Chondrocyte (in vitro differentiated cells): ENCODE measurements at places on chromosomes 3 and 15.
A peak's percentile ranks its signal among the peaks of the same experiment; 100 is the strongest.

DNA sequence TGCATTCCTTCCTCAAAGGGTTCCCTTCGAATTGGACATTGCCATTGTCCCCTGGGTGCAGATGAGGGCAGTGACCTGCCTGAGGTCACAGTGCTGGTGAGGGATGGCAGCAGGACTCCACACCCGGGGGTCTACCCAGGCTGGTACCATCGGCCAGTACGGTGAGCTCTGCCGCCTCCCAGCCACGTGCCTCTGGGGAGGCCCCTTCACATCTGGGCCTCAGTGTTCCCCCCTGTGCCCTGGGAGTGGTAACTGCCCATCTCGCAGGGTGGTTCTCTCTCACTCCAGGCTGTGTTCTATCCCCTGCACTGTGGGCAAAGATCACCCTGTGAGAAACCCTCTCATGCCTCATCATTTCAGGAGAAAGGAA lies 99.4 kb upstream of the IQSEC1 start:
- no peak for DNase-seq

DNA sequence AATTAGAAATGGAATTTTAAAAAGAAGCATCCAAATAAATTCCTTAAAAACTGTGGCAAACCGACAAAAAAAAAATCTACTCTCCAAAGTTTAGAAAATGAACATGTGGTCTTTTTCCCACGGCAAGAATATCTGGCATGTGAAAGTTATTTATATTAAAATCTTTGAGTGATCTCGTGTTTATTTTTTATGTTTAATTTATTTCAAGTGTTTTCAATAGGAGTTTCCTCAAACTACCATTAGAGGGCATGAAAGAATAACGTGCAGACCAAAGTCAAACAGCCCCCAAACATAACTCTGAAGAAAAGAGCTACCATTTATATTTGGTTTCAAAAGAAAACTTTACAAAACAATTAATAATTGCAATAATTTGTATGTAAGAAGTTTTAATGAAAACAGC lies 286.4 kb downstream of the ZIC4 start:
- no peak for DNase-seq

DNA sequence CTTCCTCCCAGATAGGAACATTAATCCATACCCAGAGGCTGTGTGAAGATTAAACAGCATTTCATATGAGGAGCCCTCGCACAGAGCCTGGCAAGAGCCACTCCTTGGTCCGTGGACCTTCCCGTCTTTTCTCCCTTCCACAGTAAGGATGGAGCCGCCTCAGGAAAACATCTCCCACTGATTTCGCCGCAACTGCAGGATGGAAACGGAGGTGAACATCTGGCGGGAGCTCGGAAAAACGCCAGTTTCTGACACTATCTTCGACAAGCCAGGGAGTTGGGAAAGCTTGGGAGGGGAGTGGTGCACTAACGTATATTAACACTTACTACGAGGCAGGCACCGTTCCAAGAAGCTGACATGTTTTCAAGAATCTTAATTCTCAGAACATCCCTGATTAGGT lies 157.9 kb downstream of the XXYLT1 start:
- no peak for DNase-seq

DNA sequence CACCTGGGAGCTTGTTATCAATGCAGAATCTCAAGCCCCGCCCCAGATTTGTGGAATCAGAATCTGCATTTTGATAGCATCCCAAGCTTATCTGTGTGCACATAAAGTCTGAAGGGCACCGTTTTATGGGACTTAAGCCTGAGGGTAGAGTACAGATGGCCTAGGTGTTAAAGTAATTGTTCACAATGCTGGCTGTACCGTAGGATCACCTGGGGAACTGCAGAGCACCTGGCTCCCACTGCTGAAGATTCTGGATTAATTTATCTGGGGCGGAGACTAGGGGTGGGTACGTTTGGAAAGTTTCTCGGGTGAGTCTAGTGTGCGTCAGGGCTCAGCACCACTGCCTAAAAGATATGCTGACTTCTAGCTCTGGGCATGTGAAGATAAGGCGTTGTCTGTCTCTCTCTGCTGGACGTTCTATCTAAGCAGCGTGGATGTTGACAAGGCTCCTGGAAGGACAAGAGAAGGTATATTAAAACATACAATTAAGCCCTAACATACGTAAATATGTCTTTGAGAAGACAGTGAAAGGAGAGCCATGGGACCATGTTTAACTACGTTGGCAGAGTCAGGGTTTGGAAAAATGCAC lies 63.2 kb upstream of the RASGRP1 start:
- DNase-seq: no peak

DNA sequence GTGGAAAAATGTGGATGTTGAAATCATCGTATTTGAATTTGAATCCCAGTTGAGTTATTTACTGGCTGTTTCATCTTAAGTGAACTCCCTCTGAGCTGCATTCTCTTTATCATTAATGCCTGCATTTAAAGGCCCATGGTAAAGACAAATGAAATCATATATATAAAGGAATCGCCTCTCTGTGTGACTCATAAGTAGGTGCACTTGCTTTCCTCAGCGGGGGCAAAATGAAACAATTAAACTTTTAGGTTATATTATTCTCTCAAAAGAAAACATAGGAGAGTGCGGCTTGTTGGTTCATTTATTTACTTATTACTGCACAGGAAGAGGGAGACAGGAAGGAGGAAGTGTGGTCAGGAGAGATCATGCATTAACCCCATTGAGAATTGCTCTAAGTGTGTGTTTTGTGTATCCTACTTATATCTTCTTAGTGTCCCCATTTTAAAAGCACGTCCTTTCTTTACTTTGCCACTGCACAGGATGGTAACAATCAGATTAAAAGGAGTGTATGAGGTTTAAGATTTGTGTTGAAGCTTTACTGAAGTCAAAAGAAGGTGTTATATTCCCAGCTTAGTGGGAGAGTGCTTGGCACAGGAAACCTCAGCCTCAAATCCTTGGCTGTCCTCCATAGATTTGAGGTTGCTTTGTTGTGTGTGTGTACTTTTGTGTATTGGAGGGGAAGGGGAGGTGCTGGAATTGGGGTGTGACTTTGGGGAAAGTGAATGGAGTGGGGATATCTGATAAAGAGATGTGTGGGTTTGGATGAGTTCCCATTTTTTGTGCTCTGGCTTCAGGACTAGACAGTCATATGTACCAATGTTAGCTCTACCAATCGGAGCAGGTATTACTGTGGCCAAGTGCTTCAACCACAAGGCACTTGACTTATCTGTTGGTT lies 595.8 kb upstream of the NR2F2 start:
- DNase-seq: no peak

GRCh38 chr3:61090389-61091169 lies 160.7 kb downstream of the FHIT start:
- no peak for DNase-seq

DNA sequence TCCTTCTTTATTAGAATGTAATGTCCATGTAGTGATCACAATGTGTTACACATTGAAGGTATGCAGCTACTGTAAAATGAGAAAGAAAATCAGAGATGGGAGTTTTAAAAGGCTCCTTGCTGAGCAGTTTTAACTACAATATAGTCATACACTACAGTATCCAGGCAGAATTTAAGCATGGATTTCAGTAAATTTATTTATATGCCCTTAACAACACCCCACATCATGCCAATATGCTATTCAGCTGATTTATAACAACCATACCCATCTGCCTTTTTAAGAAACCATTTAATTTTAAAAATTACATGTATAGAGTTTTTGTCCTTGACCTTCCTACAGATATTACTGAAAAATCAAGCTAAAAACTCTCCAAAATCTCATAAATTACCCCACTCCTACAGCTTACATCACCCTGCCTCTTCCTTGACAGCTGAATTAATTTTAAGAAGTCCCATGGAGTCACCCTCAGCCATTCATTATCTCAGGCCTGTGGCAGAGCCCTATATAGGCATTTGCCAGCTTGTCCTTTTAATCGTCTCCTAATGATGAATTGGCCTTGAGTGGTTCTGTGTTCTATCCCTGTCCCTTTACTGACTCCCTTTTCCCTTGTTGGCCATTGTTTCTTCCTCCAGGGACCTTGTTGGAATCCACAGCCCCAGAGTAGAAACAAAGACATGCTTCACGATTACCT lies 797.6 kb upstream of the ARRDC4 start:
- no peak for DNase-seq

- no peak for DNase-seq
These were observed 61.7 kb downstream of the B3GALNT1 start for GRCh38 chr3:161043336-161044035.

- DNase-seq: no peak
These were observed 444 bp upstream of the ABHD14A start for GRCh38 chr3:51974277-51974962.

DNA sequence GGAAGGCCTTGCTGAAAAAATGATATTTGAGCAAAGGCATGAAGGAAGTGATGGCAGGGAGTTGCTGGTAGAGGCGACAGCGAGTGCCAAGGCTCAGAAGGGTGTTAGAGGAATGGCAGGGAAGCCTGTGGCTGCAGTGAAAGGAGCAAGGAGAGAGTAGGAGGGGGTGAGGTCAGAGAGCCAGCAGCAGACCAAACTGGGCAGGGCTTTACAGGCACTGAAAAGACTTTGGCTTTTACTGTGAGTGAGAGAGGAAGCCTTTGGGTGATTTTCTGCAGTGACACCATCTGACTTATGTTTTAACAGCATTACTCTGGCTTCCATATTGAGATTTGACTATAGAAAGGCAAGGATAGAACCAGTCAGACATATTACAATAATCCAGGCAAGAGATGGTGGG lies 11.4 kb downstream of the TICRR start:
- DNase-seq: no peak

GRCh38 chr3:117443014-117443413 lies 733.4 kb downstream of the TUSC7 start:
- DNase-seq: no peak

DNA sequence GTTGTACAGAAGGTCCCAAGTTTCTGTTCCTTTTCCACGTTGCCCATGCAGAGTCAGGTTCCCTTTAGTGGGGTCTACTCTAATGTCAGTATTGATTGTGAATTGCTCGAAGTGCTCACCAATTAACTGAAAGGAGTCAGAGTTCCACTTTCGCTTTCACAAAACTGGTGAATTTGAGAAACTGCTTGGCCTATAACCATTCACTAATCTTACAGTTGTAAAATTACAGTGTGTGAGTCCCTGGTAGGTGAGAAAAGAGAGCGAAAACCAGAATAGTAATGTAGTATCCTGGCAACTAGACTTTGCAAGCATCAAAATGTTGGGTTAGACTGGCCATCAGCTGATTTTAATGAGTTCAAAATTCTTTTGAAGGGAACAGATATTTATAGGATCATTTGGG lies 237.5 kb upstream of the CHRM5 start:
- DNase-seq: no peak

DNA sequence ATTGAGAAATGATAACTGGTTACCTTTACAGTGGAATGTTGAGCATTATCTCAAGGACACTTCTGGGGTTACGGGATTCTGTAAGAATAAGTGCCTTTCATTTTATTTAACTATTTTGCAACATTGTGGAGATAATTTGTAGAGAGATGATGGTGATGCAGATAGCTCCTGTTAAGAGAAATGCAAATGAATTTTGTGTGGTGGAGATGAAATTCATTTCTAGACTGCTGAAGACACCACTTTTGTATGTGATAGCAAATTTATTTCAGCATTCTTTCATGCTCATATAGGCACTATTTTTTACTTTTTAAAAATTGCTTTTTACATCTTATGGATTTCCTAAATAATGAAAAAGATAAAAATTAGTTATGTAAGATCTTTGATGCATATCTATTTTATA lies 463.3 kb upstream of the CBLB start:
- DNase-seq: no peak

DNA sequence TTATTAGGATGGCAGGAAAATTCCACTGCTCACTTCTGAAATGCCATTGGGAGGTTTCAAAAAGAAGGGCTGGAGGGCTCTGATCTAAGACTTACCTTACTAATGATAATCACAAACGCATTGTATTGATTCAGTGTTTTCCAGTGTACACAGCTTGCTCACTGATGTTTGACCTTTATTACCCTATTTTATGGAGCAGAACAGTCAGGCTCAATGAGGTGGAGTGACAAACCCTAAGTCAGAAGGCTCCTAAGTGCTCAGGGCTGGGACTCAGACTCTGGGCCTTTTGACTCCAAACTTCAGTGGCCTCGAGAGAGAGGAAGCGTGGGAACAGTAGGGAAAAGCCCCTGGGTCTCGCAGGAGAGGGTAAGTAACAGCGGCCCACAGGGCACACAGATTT lies 20.3 kb upstream of the RAD18 start:
- DNase-seq: no peak

DNA sequence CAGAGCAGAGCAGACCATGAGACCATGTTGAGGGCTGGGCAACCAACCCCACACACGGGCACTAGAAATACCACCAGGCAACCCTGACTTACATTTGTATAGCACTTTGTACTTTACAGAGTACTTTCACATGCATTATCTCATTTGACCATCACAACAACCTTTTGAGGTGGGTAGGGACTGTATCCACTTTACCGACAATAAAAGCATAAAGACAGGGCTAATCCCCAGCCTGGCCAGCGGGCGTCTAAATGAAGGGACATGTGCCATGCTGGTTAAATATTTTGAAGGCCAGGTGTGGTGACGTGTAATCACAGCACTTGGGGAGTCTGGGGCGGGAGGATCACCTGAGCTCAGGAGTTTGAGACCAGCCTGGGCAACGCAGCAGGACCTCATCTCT lies 23.6 kb downstream of the RASGRP1 start:
- no peak for DNase-seq

GRCh38 chr15:55033574-55033973 lies 163.2 kb downstream of the RSL24D1 start:
- DNase-seq: no peak

GRCh38 chr3:154105218-154105975 lies 15.8 kb upstream of the ARHGEF26 start:
- no peak for DNase-seq

GRCh38 chr3:124034016-124034843 lies 42.3 kb upstream of the ROPN1 start:
- peak; percentile 88 for DNase-seq

DNA sequence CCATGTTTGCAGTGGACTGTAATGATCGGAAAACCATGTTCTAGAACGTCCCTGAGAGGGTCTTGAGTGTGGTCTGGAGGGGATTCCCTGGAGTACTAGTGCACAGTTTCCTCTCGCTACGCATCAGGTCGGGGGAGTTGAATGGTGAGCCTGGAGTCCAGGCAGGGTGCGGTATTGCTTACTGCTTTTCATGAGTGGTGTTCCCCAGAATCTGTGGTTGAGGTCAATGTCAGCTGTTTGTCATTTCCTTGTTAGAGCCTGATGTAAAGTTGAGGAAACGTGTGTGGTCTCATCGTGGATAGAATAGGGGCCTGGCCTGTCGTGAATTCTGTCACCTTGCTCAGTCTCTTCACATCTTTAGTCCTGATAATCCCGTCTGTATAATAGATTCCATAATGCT lies 328.2 kb upstream of the LRRFIP2 start:
- DNase-seq: no peak

DNA sequence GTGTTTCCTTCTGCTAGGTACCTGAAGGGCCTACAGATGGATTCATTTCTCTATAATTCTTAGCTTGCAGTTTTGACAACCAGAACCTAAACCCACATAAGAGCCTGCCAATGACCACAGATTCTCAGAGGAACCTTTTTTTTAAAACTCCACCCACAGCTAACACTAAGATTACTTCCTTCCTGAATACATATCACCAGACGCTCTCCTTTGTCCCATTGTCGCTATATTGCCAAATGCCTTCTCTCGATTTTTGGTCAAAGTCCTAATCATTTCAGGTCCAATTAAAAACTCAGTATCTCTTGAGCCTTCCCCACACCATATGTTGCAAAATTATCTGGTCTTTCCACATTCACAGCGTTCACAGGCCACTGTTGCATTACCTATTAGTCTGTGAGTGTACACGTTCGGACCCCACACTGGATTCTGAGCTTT lies 12.4 kb downstream of the ZNF710 start:
- no peak for DNase-seq
